ENCODE measurements at places on chromosomes 2 and 18. TPM values are rescaled to one million over a fixed set of nuclear protein-coding genes. Genes with fewer than 3 reads are reported as not detected.

The LIPT1 gene
- total RNA-seq = 5.0 TPM

The CAVIN2 gene
- total RNA-seq = 56.5 TPM

The RNU2-63P gene
- total RNA-seq = not detected

The POTEJ gene
- total RNA-seq = not detected

The PLEK gene
- total RNA-seq = not detected

GRCh38 chr18:28108814-28109213 is 68.1 kb downstream of the CDH2 start:
- DNase-seq = peak; percentile 36

DNA sequence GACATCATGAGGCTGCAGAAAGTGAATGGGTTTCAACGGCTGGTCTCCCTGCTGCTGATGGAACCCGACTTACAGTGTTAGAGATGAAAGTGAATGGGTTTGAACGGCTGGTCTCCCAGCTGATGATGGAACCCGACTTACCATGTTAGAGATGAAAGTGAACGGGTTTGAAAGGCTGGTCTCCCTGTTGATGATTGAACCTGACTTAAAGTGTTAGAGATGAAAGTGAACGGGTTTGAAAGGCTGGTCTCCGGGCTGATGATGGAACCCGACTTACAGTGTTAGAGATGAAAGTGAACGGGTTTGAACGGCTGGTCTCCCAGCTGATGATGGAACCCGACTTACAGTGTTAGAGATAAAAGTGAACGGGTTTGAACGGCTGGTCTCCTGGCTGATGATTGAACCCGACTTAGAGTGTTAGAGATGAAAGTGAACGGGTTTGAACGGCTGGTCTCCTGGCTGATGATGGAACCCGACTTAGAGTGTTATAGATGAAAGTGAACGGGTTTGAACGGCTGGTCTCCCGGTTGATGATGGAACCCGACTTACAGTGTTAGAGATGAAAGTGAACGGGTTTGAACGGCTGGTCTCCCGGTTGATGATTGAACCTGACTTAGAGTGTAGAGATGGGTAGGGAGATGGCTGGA is 76.1 kb upstream of the ALKAL2 start:
- DNase-seq = no peak

DNA sequence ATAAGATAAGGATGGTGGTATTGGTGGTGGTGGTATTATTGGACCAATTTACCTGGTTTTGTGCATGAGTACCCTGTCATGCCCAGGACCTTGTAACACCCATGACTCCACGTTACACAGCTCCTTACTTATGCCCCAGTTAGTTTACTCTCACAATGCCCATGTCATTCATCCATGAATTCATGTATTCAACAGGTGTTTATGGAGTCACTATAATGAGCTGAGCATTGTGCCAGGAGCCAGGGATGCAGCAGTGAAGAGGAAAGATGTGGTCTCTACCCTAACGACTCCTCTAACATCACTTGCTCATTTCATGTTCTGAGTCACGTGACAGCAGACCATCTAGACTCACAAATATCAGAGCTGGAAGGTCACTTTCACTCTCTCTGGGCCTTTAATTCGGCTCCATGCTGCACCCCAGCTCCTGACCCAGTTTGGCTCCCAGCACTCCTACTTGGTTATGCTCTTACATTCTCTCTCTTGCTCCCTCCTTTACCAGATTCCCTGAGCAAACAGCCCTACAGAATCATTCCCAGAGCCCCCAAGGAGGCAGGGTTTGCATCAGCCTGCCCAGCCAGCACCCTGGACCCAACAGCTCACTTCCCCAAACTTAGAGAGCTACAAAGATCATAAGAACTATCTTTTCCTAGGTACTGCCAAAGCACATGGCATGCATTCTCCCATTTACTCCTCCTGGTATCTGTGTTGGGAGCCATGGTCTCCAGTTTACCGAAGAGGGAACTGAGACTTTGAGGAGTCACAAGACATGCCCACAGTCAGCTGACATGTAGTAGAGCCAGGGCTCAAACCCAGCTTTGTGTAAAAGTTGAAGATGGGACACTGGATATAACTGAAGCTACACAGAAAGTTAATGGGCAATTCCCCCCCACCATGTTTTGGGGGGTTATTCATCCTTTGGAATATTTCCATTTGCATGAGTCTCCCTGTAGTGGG is 449.9 kb downstream of the LRATD1 start:
- DNase-seq = no peak

DNA sequence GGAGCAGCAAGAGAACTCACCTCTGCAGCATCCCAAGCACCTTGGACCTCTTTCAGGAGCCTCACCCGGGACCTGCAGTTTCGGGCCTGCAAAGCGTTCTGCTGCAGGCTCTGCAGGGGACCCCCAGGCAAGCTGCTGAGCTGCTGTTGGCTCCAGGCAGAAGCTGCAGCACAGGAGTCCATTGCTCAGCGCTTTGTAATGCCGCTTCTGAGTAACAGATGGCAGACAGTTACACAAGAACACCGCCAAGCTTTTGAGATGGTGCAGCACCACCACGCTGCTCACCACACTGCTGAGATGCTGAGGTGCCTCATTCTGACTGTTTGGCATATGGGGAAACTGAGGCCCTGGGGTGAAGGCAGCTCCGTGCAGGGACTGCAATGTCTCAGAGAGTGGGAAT is 1.9 kb upstream of the GALNT14 start:
- no peak for DNase-seq

DNA sequence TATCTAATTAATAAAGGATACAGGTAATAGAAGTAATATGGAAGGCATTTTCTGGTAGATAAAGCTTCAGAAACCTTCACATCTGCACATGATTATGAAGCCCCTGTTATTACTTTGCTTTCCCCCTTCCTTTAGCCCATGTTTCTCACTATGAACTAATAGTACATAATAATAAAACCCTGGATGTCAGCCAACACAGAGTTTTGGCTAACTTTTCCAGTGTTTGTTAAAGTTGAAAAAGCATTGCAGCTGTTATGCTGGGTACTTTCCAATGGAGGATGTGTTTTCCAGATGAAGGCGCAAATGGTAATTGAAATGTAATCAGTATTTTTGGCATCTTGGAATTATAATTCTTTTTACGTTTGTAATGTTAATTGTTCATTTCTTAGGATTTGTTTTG is 43.5 kb downstream of the SPTBN1 start:
- peak; percentile 82 for DNase-seq

GRCh38 chr2:46073540-46074046 is 223.6 kb upstream of the EPAS1 start:
- peak; percentile 86 for DNase-seq

- peak; percentile 45 for DNase-seq
These were observed 80.5 kb downstream of the ZBTB7C start for GRCh38 chr18:48328473-48329210.

- DNase-seq = no peak
These were observed 595.2 kb upstream of the HNMT start for GRCh38 chr2:137369106-137369505.

GRCh38 chr2:236858661-236859060 is 227.0 kb upstream of the COPS8 start:
- no peak for DNase-seq

- peak; percentile 87 for DNase-seq
These were observed 30.3 kb downstream of the MAIP1 start for GRCh38 chr2:199985625-199986207.

GRCh38 chr2:120132190-120132589 is 91.0 kb downstream of the TMEM185B start:
- peak; percentile 34 for DNase-seq

DNA sequence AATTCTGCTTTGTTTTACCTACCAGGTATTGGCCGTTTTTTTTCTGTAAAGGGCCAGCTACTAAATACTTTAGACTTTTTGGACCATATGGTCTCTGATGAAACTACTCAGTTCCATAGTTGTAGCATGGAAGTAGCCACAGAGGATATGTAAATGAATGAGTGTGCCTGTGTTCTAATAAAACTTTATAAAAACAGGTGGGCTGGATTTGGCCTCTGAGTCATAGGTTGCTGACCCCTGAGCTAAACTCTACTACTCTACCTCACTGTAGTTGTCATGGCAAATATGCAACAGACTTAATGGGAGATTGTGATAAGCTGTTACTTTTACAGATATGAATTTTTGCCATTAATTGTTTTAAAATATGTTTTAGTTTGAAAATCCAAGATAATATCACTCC is 19.7 kb downstream of the CLIP4 start:
- DNase-seq = no peak

- no peak for DNase-seq
These were observed 575.3 kb downstream of the CMPK2 start for GRCh38 chr2:6290217-6291015.

DNA sequence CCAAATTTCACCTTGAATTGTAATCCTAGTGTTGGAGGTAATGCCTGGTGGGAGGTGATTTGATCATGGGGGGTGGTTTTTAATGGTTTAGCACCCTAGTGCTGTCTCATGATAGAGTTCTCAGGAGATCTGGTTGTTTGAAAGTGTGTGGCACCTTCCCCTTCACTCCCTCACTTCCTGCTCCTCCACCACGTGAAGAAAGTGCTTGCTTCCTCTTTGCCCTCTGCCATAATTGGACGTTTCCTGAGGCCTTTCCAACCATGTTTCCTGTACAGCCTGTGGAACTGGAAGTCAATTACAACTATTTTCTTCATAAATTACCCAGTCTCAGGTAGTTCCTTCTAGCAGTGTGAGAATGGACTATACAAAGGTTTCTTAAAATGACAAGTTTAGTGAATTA is 251.8 kb upstream of the NETO1 start:
- DNase-seq = no peak

GRCh38 chr2:6818012-6818411 is 47.7 kb downstream of the CMPK2 start:
- no peak for DNase-seq

DNA sequence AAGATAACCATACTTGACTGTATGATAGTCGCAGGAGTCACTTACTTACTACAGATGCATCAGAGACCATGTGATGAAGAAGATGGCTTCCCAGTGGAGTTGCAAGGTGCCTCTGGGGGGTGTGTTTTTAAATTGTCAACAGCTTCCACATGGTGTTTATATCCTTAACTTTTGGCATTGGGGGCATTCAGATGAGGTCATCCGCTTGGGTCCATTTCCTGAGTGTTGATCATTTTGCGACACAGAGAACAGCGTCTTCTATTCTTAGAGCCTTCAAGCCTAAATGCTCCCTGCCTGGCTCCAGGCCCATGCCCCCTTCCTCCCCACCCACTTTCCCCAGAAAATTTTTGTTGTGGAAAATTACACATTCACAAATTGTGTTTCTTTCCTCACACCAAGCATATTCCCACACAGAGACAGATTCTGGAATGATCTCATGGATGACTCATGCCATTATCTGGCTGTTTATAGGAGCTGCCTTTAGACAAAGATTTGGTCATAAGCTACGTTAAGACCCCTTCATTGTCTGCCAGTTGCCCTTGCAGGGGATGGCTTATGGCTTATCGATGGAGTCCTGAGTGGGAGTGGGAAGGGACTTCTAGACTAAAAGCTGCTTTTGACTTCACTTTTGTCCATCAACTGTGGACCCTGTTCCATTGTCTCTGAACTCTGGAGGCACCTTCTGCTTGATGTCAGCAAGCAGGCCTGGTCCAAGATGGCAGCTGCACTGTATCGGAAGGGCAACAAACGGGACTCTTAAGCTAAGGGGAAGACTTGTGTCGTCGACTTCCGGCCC is 91.8 kb downstream of the CABLES1 start:
- peak; percentile 64 for DNase-seq

DNA sequence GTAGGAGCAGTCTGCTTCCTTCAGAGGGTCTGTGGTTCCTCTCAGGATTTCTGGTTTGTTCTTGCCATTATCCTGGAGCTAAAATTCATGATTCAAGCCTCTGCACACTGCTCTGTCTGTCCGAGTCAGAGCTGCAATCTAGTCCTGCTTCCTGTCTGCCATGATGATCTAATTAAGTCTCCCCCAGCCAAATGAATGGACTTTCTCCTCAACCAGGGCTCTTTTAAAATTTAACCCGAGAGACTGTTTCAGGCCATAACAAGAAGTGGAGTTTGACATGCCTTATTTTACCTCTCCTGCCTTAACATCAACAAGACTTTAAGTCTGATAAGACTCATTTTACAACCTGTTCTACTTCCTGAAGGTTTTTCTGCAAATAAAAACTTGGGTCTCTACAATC is 1009.6 kb upstream of the DDX18 start:
- DNase-seq = no peak

GRCh38 chr2:241560883-241561474 is 2.4 kb downstream of the BOK start:
- DNase-seq = peak; percentile 44

DNA sequence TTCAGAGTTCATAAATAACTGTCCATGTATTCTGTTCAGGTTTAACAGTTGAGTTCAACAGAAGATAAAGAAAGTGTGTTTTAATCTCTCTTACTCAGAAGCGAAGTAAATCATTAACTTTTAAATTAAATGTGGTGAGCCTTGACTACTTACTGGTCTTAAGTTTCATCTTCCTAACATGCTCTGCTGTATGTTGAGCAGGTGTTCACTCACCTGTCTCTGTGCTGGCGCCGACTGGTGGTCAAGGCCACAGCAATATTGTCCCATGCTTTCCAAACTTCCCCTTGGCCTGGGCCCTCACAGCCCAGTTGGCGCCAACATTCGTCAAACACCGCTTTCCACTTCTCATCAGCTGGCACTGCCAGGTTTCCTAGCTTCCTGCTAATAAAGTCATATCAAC is 17.0 kb upstream of the MPP4 start:
- DNase-seq = no peak

GRCh38 chr2:232523402-232523681 is 2.6 kb upstream of the CHRND start:
- no peak for DNase-seq

DNA sequence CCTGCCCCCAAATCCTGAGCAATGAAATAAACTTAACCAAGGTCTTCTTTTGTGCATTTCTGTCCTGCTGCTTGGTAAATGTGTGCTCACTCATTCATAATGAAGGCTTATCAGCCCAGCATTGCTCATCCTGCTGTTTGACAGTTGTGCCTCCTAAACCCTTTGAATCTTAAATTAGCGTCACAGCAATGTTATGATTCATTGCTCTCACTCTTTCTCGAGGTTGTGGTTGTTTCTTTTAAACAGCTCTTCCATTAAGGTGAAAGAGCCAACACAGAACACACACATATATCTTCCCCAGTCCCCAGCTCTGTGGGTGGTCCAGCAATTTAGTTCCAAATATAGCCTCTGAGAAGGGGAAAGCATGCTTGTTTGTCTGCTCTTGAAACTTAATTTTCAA is 84.0 kb downstream of the EVA1A start:
- peak; percentile 69 for DNase-seq

DNA sequence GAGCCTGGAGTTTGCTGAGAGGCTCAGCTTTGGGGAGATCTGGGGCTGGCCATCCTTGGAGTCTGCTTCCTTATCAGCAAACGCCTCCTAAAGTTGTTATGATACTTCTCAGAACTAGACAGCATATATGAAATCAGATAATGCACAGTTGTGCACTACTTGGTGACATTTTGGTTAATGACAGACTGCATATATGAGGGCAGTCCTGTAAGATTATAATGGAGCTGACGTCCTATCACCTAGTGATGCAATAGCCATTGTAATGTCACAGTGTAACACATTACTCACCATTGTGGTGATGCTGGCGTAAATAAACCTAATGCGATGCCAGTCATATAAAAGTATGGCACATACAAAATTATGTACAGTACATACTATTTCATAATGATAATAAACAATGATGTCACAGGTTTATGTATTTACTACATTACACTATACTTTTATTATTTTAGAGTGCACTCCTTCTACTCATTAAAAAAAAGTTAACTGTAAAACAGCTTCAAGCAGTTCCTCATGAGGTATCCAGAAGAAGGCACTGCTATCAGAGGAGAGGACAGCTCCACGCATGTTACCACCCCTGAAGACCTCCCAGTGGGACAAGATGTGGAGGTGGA is 298.1 kb upstream of the REV1 start:
- DNase-seq = no peak
